ENCODE measurements at places on chromosomes 1 and 21. TPM values are rescaled to one million over a fixed set of nuclear protein-coding genes. Genes with fewer than 3 reads are reported as not detected.

The PTPRF gene
- total RNA-seq, result 98.5 TPM

The LIN28A gene
- total RNA-seq, result not detected

The C1orf21 gene
- 12.2 TPM for total RNA-seq

The ALPL gene
- total RNA-seq, result 1.7 TPM

The SOX13 gene
- 6.1 TPM for total RNA-seq

The ZNF593OS gene
- not detected for total RNA-seq

The TLR5 gene
- total RNA-seq, result 0.08 TPM

The OR4F29 gene
- not detected for total RNA-seq

The RXFP4 gene
- not detected for total RNA-seq

The ZSWIM5 gene
- total RNA-seq, result 0.08 TPM

The SIM2 gene
- total RNA-seq, result 0.91 TPM

The TSSK3 gene
- total RNA-seq, result not detected

The AVPR1B gene
- total RNA-seq, result not detected

The LMX1A gene
- not detected for total RNA-seq

The LCE1A gene
- total RNA-seq, result not detected

The KCNH1 gene
- 0.78 TPM for total RNA-seq

The FBLIM1 gene
- 114 TPM for total RNA-seq

The GCSAML gene
- not detected for total RNA-seq

The DCDC2B gene
- total RNA-seq, result not detected

The C1orf210 gene
- total RNA-seq, result not detected

The HPCAL4 gene
- not detected for total RNA-seq

The S100A12 gene
- total RNA-seq, result not detected

The FCRL6 gene
- total RNA-seq, result not detected

The DNAI4 gene
- 0.56 TPM for total RNA-seq

The OR2T29 gene
- not detected for total RNA-seq

The TSNAX gene
- total RNA-seq, result 22.6 TPM

The CLDN19 gene
- total RNA-seq, result not detected

The SMAP2 gene
- total RNA-seq, result 21.3 TPM

The C1orf226 gene
- 1.7 TPM for total RNA-seq

The LPAR3 gene
- 1.9 TPM for total RNA-seq

The KIAA1614 gene
- 5.2 TPM for total RNA-seq

The FTCD gene
- not detected for total RNA-seq

The OLFML3 gene
- total RNA-seq, result 97.4 TPM

The PYCR2 gene
- 53.3 TPM for total RNA-seq

The REN gene
- total RNA-seq, result not detected

The RHOU gene
- 10.1 TPM for total RNA-seq

The BNIPL gene
- 0.13 TPM for total RNA-seq

The TMEM234 gene
- total RNA-seq, result 20.0 TPM

The SPRR1B gene
- total RNA-seq, result not detected

The LDLRAD1 gene
- not detected for total RNA-seq

The CMPK1 gene
- total RNA-seq, result 64.4 TPM

The GNAT2 gene
- total RNA-seq, result not detected

The RORC gene
- not detected for total RNA-seq

The FMOD gene
- 4.7 TPM for total RNA-seq

The TRIM46 gene
- total RNA-seq, result 6.4 TPM

The EFHD2 gene
- total RNA-seq, result 87.0 TPM

The TMEM61 gene
- 0.26 TPM for total RNA-seq

The ARTN gene
- under 0.01 TPM for total RNA-seq

The CRYBG2 gene
- 0.26 TPM for total RNA-seq

The TNFAIP8L2 gene
- not detected for total RNA-seq

The FCRLB gene
- total RNA-seq, result 1.2 TPM

Data from epithelial cell of alveolus of lung (primary cell).